ENCODE measurements at places on chromosomes 2 and 18.

DNA sequence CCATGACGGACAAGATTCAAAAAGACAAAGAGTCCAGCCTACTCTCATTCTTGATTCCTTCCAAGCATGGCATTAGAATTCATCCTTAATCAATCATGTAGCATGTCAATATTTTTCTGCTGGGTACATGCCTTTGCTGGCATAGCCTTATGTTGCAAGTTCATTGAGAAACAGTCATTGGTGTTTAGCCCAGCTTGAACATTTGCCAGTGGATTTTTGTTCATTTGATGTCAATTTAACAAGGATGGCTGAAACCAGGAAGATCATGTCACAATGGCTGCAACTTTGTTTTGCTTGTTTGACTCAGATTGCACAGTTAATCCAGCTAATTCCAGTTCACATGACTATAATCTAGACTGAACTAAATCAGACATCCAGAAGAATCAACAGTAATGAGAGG lies 1132.2 kb downstream of the LRP1B start:
- DNase-seq: no peak

DNA sequence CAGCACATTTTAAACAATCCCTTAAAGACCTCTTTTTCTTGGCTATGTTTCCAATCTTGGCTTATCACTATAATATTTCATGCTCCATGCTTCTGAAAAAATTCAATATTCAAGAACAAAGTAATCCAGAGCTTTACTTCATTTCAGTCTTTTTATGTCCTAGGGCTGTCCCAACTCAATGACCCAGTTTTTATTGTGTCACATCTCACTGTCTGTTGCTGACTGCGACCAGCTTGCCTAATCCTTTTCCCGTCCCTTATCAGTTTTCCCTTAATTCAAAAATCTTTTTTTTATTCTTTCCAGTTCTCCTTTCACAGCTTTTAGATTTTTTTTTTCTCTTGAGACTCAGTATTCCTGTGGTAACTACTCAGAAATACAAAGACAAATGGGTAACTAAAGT lies 10.2 kb downstream of the TMEM17 start:
- no peak for DNase-seq

DNA sequence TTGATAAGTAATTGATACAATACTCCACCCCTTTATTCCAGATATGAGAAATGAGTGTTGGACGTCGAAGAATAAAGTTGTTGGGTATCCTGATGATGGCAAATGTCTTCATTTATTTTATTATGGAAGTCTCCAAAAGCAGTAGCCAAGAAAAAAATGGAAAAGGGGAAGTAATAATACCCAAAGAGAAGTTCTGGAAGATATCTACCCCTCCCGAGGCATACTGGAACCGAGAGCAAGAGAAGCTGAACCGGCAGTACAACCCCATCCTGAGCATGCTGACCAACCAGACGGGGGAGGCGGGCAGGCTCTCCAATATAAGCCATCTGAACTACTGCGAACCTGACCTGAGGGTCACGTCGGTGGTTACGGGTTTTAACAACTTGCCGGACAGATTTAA lies 26.3 kb downstream of the B3GNT2 start:
- DNase-seq: no peak

DNA sequence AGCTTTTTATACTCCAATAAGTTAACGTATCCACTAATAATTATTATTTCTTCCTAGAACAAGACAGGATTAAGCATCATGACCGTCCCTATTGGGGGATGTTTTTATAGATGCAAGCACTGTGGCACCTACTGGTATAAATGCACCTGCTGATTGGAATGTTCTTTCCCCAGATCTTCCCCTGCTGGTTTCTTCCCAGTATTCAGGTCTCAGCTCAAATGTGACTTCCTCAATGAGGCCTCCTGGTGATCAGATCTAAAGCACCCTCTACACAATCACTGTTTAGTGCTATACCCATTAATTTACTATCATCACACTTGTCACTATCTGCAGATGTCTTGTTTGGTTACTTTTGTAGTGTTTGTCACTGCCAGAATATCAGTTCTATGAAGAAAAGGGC lies 3.9 kb upstream of the TYMS start:
- no peak for DNase-seq

- DNase-seq: no peak
These were observed 180.6 kb upstream of the RBMS1 start for GRCh38 chr2:160674146-160674750.

DNA sequence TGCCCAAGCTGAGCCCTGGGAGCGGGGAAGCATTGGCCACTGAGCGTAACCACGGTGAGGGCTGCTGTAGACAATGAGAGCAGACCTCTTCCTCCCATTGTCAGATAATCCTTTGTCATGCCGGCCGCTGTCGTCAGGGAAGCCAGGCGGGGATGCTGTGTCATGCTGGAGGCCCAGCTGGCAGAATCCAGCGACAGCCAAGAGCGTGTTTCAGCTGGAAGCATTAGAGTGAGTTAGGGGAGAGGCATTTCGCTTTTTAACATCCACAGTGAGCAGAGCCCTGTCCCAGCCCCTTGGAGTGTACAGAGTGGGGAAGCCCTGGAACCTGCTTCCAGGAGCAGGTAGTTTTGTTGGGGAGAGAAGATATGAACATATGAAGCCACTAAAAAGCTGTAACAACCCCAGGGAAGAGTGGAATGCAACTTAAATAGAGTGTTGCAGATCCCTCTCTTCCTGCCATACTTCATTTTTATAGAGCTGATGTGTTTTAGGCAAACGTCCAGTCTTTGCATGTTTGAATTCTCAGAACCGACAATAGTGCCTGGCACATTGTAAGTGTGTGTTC lies 7.0 kb downstream of the CTIF start:
- no peak for DNase-seq

DNA sequence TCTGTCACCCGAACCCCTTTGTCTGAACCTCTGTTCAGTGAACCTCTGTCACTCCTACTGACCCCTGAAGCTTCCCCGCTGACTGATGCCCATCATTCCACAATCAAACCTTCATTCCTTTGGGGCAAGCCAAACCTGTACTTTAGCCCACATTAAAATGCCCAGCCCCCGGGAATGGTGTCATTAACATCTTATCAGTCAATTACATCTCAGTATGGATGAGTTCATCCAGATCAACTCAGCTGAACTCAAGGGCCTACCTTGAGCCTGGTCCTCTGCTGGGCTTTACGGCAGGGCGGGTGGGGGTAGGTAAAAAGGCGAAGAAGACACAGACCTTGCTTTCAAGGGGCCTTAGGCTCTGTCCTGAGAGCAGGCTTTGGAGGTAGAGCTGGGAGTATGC lies 154.4 kb upstream of the SMAD2 start:
- no peak for DNase-seq

DNA sequence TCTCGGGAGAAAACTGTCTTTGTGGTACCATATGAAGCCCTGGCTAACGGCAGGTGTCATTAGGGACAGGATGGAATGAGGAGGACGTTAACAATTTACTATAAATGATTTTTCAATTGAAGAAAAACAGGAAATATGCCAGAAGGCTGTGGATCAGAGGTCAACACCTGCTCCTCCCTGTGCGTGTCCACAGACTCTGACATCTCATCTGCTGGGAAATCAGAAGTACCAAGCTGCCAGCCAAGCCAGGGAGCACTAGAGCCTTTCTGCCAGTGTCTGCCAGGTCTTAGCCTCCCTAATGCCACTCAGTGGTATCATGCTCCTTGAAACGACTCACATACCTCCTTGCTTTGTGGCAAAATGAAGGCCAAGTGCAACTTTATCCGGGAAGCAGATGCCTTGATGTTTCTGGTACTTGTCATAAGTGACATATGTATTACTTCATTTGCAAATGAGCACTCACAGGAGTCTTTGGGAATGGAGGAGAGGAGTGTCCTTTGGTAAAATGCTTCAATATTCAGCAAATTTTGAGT lies 541.1 kb downstream of the SATB2 start:
- DNase-seq: no peak

- DNase-seq: no peak
These were observed 134.7 kb downstream of the TMEM163 start for GRCh38 chr2:134583997-134584520.

- no peak for DNase-seq
These were observed 801.3 kb upstream of the ID2 start for GRCh38 chr2:7880566-7880965.

GRCh38 chr2:229268626-229269025 lies 2.5 kb downstream of the PID1 start:
- DNase-seq: no peak

- no peak for DNase-seq
These were observed 72.7 kb downstream of the CLIP4 start for GRCh38 chr2:29187926-29188325.

- peak; percentile 10 for DNase-seq
These were observed at the start of gene ASXL3 for GRCh38 chr18:33577685-33578517. TSS of gene ASXL3 (plus strand) at chr18:33578219. CDS start at chr18:33578632, 413 bp downstream.

- DNase-seq: no peak
These were observed 589.0 kb upstream of the ACVR2A start for GRCh38 chr2:147255812-147256211.

- no peak for DNase-seq
These were observed 314.5 kb upstream of the MMADHC start for GRCh38 chr2:149902081-149902480.

DNA sequence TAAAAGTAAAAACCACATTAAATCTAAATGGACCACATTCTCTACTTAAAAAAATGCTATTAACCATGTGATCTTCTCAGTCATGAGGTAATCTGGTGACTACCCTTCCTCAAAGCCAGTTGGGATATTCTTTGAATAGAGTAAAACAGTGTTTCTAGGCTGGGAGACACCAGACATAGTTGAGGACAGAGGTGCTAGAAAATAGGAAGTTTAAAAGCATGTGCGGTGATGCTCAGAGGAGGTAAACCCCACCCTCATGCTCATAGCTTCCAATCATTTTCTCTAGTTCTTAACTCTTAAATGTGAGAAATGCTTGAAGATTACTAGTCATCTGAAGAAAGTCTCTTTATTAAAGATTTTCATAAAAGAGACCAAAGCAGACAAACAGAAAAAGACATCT lies 30.7 kb upstream of the ELAC1 start:
- no peak for DNase-seq

DNA sequence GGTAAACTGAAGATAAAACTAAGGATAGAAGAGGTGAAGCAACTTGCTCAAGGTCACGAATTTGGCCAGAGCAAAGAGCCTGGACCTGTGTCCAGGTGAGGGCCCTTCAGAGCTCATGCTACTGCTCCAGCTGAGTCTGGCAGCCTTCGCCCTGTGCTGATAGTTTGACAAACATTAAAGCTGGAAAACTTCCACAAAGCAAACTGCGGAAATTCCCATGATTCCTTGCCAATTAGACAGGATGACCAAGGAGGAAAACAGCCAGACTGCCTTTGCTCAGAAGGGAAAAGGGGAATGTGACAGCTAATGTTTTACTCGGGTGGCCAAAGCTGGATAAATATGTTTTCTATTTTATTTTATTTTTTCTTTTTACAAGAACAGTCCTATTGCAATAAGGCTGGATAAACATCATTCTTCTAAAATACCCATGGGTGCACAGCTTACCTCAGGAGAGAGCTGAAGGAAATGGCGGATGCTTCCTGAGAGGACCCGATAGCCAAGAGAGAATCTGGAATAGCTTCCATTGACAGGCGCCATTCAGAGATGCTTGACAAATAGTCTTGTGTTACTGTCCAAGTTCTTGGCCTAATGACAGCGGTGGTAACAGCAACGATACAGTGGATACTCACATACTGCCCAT lies 5.3 kb upstream of the CTAGE1 start:
- DNase-seq: no peak

GRCh38 chr2:240238201-240238600 lies 97.7 kb upstream of the OTOS start:
- no peak for DNase-seq

DNA sequence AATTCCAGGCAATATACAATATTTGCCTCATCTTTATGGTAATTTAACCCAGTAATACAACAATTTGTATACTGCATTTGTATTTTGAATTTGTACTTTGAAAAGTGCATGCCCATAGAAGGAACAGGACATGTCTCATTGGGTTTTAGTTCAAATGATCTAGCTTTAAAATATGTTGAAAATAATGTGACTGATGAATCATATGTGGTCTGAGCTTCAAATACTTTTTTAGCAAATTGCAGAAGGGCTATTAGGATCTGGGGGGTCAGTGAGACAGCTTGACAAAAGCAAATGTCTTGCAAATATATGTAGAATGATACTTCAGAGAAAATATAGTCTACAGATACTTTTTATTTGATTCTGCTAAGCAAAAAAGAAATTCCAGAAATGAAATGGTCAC lies 248.9 kb downstream of the DCC start:
- no peak for DNase-seq

GRCh38 chr2:108970369-108970768 lies 18.7 kb downstream of the EDAR start:
- DNase-seq: no peak

DNA sequence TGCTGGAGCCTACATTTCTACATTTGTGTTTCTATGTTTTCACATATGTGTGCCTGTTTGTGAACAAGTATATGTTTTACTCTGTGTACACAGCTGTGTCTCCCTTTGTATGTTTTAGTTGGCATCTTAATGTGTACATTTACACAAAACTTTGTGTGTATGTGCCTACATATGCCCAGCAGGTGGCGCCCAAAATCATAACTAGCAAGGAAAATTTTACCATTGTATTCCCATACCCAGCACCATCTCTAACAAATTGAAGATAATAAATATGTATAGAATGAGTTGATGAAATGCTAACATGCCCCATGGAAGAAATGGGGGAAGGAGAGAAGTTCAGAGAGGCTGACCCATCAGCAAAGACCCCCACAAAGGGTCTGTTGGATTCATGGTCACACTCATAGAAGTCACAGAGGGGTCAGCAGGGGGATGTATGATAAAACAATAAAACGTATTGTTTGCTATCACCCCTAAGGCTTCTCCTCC lies 48.1 kb downstream of the PKDCC start:
- peak; percentile 24 for DNase-seq

DNA sequence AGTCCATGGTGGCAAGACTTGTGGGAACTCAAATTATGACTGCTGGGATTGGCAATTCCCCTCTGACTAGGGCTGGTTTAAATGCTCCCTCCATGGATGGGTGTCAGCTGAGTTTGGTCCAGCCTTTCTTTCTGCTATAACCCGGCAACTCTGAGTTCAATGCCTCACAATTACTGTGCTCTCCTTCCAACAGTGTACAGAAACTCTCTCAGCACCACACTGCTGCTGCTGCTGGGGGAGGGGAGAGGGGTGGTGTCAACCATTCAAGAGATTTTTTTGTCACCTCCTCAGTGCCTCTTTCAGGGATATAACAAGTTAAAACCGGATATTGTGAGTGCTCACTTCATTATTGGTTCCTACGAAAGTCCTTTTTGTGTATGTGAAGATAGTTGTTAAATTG lies 830.3 kb upstream of the NXPH2 start:
- no peak for DNase-seq

- no peak for DNase-seq
These were observed 219.4 kb downstream of the TMEM163 start for GRCh38 chr2:134499307-134499926.
